ENCODE measurements at places on chromosomes 3 and 15.

- no peak for DNase-seq
These were observed 27.3 kb downstream of the DUT start for GRCh38 chr15:48358229-48359152.

DNA sequence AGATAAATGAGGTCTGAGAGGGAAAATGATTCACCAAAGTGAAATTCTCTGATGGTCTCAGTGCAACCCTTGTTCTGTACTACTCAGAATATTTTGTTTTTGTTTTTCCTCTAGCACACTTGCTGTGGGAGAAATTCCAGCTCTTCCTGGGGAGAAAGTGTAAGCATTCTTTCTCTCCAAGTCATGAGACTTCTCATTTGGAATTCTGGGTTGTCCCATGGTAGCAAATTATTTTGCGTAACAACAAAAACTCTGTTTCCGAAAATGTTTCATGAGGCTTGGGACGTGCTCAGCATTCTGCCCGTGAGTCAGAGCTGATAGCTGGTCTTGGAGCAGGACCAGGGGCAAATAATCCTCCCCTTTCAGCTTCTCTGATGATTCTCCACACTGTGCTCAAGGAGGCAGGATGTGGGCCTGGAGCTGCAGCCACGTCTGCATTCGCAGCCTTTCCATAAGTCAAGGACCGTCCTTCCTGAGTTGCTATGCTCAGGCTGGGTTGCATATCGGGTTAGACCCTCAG lies 70.3 kb downstream of the SENP2 start:
- DNase-seq, result peak; percentile 86

DNA sequence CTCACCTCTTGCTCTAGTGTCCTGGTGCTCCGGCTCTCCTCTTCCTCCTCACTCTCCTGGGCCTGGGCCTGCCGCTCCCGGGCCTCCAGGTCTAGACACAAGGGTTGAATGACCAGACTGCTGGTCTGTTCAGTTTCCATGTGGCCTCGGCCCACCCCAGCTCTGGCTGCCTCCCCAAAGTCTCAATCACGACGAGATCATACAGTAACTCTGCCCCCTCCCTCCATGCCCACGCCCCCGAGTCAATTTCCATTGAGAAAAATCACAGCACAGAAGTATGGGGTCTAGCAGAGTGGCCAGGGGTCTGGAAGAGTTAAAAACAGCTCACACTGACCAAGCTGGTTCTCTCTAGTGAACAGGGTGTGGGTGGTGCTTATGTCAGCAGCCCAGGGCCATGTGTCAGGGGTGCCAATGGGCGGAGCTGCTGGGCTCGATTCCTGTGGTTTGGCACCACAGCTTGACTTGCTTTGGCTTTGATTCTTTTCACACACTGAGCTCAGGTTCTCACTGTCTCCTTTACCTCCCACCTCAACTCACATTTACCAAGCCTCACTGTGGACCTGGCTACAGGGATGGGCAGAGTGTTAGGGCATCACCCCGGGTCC lies 6.9 kb downstream of the C15orf62 start:
- no peak for DNase-seq

DNA sequence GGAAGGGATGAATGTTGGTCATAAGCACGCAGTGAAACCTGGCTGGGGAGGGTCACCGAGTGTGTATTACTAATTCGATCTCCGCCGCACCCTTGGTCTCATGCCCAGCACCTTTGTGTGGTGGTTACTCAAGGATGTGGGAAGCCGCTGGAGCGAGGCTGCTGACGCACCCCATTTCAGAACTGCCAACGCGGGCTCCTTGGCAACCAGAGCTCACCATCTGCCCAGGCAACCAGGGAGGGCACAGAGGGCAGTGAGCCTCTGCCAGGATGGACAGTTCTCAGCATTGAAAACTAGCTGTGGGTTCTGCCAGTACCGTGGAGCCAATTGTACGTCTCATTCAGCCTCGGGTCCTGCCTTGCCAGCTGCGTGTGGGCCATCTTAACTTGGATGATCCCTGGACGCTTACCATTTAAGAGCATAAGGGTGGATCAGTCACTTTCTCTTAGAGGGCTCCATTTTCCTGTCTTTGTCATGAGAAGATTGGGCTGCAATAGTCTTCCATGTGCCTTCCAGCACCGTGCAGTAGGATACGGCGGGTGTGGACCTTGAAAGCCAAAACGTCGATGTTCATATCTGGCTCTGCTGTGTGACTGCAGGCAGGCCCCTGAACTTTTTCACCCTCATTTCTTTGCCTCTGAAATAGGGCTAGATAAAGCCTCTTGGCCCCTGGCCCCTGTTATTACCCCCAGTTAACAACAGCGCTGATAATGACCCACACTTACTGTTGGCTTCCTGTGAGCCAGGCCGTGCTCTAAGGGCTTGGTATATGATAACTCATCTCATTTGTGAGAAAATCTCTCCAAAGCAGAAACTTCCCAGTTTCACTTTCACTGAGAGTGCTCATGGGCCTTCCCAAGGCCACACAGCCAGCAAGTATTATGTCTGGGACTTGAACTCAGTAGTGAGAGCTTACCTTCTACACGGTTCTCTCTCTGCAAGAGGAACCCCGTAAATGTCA lies 238.8 kb downstream of the OPA1 start:
- no peak for DNase-seq

- no peak for DNase-seq
These were observed 16.9 kb downstream of the THBS1 start for GRCh38 chr15:39597751-39598185.

Data from retinal pigment epithelial cell (primary cell).